Coronary artery (tissue), 2 donors: ENCODE measurements at places on chromosomes 2 and 18.

GRCh38 chr2:97645112-97645694 is 659 bp upstream of the COX5B start:
- DNase-seq = no peak

GRCh38 chr2:132909427-132909826 is 239.4 kb upstream of the LYPD1 start:
- DNase-seq = no peak

DNA sequence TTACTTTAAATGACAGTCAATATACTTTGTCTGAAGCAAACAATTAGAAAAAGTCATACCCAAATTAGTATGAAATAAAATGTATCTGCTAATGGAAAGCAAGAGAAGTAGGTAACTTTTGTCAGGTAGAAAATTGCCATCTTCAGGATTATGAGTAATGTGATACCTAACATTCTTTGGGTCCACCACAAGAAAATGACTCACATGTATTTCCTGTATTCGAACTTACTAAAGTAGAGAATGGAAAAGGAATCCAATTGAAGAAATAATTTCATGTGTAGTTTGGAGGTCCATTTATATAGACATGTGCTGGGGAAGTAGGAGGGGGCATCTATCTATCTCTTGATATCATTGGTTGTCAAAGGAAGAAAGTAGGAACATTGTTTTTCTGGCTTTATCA is 636.2 kb upstream of the CHAC2 start:
- no peak for DNase-seq

DNA sequence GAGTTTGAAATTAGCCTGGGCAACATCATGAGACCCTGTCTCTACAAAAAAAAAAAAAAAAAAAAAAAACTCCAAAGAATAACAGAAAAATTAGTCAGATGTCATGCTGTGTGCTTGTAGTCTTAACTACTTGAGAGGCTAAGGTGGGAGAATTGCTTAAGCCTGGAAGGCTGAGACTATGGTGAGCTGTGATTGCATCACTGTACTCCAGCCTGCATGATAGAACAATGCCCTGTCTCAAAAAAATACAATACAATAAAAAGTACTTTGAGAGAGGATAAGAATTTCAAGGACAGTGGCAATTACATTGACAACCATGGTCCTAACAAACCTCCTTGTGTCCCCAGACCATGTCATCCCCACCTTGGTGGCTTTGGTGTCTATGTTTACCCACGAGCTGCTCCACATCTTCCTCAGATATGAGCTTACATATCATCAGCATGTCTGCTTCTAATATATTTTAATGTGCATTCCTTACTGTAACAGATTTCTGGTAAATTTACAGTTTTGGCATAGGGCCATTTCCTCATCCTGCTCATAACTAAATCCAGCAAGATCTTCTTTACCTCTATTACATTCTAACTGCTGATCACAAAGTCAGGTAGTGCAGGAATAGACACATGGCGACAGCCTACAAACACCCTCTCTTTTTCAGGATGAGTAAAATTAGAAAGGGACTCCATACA is 437.7 kb upstream of the HNRNPA3 start:
- DNase-seq = no peak

DNA sequence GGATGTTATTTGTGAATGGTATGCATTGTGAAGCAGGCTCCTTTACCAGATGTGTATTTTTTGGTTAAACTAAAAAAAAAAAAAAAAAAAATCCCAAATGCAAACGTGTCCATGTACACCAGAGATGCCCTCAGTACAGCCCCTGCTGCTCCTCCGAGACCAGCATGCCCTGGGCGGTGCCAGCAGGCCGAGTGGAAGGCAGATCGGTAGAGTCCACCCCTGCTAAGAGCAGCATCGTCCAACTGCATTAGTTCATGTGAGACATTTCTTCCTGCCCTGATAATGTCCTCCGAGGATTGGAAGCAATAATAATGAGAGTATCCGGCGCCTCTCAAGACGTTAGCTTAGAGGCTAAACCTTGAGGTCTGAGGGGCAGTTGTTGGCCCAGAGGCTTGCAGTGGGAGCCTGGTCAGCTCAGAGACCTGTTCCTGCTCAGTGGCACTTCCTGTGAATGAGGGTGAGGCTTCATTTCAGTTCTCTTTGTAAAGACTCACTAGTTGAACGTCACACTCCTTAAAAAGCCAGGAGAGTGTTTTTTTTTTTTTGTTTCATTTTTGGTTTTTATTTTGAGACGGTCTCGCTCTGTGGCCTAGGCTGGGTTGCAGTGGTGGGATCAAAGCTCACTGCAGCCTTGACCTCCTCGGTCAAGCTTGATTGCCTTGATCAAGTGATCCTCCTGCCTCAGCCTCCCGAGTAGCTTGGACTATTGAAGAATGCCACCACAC is 5.6 kb downstream of the SLC66A3 start:
- no peak for DNase-seq

- no peak for DNase-seq
Observed at GRCh38 chr2:8270699-8271098, 411.2 kb upstream of the ID2 start.

GRCh38 chr2:71126957-71127356 is 3.1 kb downstream of the MCEE start:
- DNase-seq = no peak

GRCh38 chr18:9475643-9476591 is 604 bp downstream of the RALBP1 start:
- peak; percentile 77 for DNase-seq

DNA sequence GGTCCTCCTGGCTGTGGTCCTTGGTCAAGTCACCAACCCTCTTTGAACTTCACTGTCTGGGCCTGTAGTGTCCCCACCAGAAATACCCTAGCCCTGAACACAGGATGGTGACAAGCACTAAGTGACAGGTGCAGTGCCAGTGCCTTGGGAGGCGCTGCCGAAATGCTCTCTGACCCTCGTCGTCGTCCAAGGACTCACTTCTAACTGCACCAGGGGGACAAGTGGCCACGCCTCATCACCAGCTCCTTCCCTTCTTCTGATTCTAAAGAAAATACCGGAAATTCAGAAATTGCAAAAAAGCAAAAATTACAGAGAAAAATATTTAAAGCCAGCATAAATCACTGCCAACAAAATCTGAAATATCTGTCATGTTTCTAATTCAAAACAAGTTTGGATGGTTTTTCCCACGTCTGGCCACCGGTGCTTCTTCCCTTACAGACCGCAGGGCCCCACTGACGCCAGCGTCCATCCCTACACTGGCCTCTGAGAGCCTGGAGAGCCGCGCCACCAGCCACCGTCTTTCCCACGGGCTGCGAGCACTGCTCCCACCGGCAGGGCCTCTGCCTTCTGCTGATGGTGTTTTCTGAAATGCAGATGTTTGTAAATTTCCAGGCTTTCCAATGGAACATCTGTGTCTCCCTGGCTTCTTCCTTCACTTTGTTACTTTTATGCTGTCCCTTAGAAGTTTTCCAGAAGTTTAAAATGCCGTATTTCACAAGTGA is 37.4 kb upstream of the GPC1 start:
- DNase-seq = no peak

DNA sequence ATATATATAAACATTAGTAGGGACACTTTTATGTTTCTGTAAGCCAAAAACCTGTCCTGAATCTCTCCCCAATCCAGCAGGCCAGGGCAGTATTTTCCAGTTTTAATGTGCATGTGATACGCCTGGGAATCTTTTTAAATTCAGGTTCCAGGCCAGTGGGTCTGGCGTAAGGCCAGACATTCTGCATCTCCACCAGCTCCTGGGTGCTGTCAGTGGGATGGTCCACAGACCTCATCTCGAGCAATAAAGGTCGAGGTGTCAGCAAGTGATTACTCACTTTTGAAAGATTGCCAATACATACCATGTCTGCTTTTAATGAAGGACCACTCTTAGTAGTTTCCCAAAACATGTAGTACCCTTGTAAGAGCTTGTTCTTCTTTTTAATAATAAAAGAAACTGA is 189.9 kb upstream of the SH3BP4 start:
- DNase-seq = no peak

DNA sequence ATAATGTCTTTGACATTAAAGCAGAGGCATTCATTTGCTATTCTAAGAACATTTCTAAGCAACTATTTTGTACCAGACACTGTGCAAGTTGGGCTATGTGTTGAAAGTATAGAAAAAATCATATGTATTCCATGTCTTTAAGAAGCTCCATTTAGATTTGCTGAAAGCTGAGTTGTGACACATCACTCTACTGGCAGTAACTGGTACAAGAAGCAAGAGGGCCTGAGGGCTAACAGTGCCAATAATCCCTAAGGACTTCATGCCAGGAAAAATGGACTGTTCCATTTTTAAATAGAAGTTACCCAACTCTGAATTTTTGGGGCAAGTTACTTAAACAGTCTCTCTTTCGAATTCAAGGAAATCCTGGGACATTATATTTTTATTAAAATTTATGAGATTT is 178.7 kb downstream of the SRBD1 start:
- DNase-seq = no peak

- no peak for DNase-seq
Observed at GRCh38 chr2:217975626-217976025, 27.2 kb downstream of the TNS1 start.

DNA sequence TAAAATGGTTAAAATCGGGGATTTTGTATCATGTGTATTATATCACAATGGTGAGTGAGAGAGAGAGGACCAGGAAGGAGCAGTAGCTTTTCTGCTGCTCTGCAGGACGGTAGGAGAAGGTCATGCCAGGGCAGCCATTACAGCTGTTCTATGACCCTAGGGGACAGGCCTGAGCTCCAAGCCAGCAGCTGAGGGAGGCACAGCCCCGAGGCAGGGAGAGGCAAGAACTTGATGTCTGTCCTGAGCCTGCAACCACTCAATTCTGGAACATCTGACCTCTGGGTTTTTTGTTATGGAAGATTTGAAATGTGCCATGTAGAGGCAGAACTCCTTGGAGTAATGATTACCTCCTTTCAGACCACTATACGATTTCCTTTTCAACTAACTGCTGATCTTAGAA is 135.8 kb upstream of the SH3BP4 start:
- no peak for DNase-seq

GRCh38 chr2:74959106-74959751 is 786 bp downstream of the POLE4 start:
- DNase-seq = no peak

- no peak for DNase-seq
Observed at GRCh38 chr2:70356941-70357683, 55.2 kb upstream of the FAM136A start.

DNA sequence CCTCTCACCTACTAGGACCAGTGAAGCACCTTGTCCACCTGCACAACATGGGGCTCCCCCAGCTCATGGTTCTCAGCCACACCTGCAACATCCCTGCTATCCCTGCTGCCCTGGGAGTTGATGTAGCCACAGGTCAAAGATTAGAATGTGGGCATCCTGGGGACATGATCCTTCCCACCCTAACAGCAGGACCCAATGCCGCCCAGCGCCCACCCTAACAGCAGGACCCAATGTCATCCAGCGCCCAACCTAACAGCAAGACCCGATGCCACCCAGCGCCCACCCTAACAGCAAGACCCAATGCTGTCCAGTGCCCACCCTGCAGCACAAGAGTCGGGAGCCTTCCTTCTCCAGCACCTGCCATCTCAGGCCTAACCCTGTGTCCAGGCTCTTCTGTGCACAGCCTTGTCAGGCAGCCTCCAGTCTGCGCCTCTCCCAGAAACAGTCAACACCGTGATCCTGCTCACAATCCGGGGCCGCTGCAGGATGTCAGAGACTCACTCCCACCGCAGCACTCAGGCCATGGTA is 237.3 kb upstream of the SALL3 start:
- peak; percentile 67 for DNase-seq

DNA sequence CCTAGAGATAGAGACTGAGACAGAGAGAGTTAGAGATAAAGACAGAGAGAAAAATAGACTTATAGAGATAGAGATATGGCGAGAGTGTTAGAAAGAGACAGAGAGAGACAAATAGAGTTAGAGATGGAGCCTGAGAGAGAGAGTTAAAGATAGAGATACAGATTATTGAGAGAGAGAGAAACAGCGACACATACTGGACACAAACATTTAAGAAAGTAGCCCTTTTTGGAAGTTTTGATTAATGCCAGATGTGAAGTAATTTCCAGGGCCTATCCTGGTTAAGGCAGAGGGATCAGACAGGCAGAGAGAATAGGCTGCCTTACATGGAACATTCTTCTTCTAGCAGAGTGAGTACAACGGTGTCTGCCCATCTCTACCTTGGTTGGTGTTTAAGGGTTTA is 311.6 kb upstream of the CDH7 start:
- no peak for DNase-seq

GRCh38 chr18:62138461-62139235 is 48.2 kb downstream of the PIGN start:
- DNase-seq = no peak

DNA sequence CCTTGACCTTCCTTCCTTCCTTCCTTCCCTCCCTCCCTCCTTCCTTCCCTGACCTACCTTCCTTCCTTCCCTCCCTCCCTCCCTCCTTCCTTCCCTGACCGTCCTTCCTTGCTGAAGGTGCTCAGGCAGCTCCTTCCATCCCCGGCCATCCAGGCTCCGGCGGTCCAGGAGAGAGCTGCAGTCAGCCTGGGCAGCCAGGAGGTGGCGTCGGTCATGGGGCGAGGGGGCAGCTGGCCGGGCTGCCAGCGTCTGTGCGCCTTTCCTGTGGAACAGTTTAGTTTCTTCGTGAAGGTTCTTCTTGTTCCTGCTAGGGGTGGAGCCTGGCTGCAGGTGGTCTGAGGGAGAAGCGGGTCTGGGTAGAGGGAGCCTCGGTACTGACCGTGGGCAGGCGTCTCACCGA is 15.7 kb downstream of the GPR35 start:
- DNase-seq = no peak

GRCh38 chr2:152025678-152026287 is 73.1 kb downstream of the CACNB4 start:
- peak; percentile 86 for DNase-seq

- no peak for DNase-seq
Observed at GRCh38 chr2:152473151-152473857, 138.3 kb downstream of the FMNL2 start.

DNA sequence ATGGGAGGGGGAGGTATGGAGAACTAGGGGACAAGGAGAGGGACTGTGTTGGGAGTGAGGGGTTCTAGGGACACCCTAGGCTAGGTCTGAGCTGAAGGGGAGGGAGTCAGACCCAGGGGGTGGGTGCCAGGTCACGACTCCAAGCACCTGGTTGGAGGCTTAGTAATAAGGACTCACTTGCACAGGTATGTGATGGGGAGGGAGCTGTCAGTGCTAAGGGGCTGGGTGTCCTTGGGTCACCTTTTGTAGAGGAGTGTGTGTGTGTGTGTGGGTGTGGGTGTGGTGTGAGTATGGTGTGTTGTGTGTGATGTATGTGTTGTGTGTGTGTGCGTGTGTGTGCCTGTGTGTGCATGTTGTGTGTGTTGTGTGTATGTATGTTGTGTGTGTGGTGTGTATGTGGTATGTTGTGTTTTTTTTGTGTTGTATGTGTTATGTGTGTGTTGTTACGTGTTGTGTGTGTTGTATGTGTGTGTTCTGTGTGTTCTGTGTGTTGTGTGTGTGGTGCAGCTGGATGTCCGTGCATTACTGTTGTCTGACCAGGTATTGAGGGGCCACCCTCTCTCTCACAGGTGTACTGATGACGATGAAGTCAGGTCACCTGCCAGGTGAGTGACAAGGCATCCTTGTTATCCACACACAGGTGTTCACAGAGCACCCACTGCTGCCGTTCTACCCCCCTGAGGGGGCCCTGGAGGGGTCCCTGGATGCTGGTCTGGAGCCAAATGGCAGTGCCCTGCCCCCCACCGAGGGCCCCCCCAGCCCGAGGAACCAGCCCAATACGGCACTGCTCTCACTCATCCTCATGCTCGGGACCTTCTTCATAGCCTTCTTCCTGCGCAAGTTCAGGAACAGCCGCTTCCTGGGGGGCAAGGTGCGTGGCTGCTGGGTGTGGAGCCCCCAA is 9.8 kb downstream of the SLC4A3 start:
- DNase-seq = no peak

GRCh38 chr18:77206676-77207374 is 42.8 kb upstream of the GALR1 start:
- DNase-seq = no peak
